ENCODE measurements at places on chromosomes 2 and 18. TPM values are rescaled to one million over a fixed set of nuclear protein-coding genes. Genes with fewer than 3 reads are reported as not detected.

- H3K27me3 ChIP-seq = no peaks in the 10 kb centered on the region
- H3K27ac ChIP-seq = no peak overlapping the region
- H3K4me3 ChIP-seq = no peak overlapping the region
Measured at GRCh38 chr2:222203041-222203440, 95.8 kb downstream of the PAX3 start.

- no peak for DNase-seq
- H3K27me3 ChIP-seq = no peaks in the 10 kb centered on the region
- H3K36me3 ChIP-seq = no peaks in the 10 kb centered on the region
- no peak overlapping the region for H3K4me3 ChIP-seq
Measured at GRCh38 chr2:164837807-164838206, 3.8 kb downstream of the COBLL1 start.

GRCh38 chr2:144715992-144716391 lies 196.1 kb upstream of the ZEB2 start:
- H3K4me1 ChIP-seq = peaks cover 2% of the 10 kb centered on the region
- no peaks in the 10 kb centered on the region for H3K36me3 ChIP-seq
- no peaks in the 10 kb centered on the region for H3K27me3 ChIP-seq
- no peak overlapping the region for H3K4me3 ChIP-seq
- no peak for DNase-seq

GRCh38 chr2:8515864-8516533 lies 165.9 kb upstream of the ID2 start:
- no peak overlapping the region for H3K27ac ChIP-seq
- H3K27me3 ChIP-seq = no peaks in the 10 kb centered on the region
- DNase-seq = no peak
- H3K4me3 ChIP-seq = no peak overlapping the region

Gene CCDC138
- polyA plus RNA-seq = 1.5 TPM

Gene TRABD2A
- polyA plus RNA-seq = 1.0 TPM
